Lower lobe of right lung (tissue), 2 donors: ENCODE measurements at places on chromosomes 11 and 22. TPM values are rescaled to one million over a fixed set of nuclear protein-coding genes. Genes with fewer than 3 reads are reported as not detected.

DNA sequence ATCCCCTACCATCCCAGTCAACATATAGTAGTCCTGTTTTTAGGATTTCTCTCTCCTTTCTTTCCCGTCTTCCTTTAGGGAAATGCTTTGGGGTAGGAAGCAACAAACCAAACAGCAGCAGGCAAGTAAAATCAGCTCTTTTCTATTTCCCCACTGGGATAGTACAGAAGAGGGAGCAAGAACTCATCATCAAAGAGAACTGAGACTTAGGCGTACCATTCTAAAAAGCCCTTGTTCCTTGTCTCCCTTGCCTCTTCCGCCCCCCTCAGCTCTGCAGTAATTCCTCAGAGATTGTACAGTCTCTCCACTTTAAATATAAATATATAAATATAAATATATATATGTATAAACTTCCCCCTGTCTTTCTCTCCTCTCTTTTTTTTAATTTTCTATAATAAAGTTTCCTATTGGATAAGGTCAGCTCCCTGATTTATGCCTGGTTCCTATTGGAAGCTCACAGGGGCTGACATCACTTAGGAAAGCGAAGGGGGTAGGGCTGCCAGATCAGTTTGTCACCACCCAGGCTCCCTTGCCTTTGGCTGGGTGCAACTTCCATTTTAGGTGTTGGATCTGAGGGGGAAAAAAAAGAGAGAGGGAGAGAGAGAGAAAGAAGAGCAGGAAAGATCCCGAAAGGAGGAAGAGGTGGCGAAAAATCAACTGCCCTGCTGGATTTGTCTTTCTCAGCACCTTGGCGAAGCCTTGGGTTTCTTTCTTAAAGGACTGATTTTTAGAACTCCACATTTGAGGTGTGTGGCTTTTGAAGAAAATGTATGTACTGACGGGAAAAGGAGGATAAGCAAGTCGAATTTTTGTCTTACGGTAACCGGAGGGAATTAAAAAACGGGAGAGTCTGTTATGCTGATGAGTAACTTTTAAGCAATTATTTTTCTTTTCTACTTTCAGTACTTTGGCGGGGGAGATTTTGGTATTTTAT is at the start of gene CTNND1:
Gene CTNND1, plus strand, starts transcription at position 502 of the 934 bp plus-strand sequence. CDS start 29,677 bp downstream, outside the sequence.
- H3K36me3 ChIP-seq, result no peaks in the 10 kb centered on the region
- H3K27ac ChIP-seq, result peak within 1 kb of the TSS; percentile 87
- H3K27me3 ChIP-seq, result no peaks in the 10 kb centered on the region

The LRRN4CL gene
- 3.4 TPM for total RNA-seq

GRCh38 chr22:43226377-43227238 is 39.7 kb upstream of the TTLL12 start:
- H3K36me3 ChIP-seq, result no peaks in the 10 kb centered on the region
- no peaks in the 10 kb centered on the region for H3K27me3 ChIP-seq

The RFPL3 gene
- total RNA-seq, result not detected

- no peak for DNase-seq
- no peak overlapping the region for H3K4me3 ChIP-seq
- H3K36me3 ChIP-seq, result peaks cover 93% of the 10 kb centered on the region
- H3K27me3 ChIP-seq, result no peaks in the 10 kb centered on the region
- no peaks in the 10 kb centered on the region for H3K4me1 ChIP-seq
These were observed 22.2 kb downstream of the SBF1 start for GRCh38 chr22:50452649-50453048.

DNA sequence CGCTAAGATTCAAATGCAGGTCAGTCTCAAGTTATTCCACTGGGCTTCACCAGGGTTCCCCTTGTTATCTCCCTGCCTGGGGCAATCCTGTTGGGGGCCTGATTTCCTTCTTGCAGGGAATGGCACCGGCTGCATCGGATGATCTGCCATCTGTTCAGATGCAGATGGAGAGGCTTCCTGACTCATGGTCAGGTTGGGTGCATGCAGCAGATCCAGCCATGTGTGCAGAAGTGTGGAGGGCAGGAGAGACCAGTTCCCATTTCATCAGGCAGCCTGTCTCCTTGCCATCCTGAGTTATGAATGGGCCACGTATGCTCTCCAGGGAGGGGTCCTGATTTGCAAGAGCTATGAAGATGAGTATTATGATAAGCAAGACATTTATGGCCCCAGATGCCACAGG is 161.2 kb upstream of the PLET1 start:
- no peak for DNase-seq
- H3K4me1 ChIP-seq, result no peaks in the 10 kb centered on the region
- H3K4me3 ChIP-seq, result no peak overlapping the region
- no peaks in the 10 kb centered on the region for H3K36me3 ChIP-seq

DNA sequence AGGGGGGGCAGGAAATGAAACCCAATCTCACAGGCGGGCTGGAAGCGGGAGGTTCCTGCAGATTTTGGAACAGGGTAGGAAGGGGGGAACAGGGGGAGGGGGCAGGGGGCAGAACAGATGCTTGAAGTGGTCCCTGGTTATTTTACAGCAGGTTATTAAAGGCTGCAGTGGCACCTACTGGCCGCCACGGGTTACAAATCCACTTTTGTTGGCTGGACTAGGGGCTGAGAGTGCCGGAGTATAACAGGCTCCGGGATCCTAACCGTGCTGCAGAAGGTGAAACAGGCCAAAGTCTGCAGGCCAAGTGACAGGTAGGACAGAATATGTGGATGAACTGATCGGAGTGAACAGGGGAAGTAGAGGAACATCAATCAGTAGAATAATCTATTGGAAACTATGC is 2.5 kb downstream of the ROBO3 start:
- peaks cover 58% of the 10 kb centered on the region for H3K4me1 ChIP-seq
- H3K27ac ChIP-seq, result no peak overlapping the region
- no peak overlapping the region for H3K4me3 ChIP-seq
- H3K27me3 ChIP-seq, result peaks cover 88% of the 10 kb centered on the region
- no peak for DNase-seq

- H3K4me3 ChIP-seq, result no peak overlapping the region
- no peak overlapping the region for H3K27ac ChIP-seq
- DNase-seq, result no peak
- H3K36me3 ChIP-seq, result no peaks in the 10 kb centered on the region
These were observed 108.1 kb downstream of the KIAA1671 start for GRCh38 chr22:25060522-25061071.

- no peak overlapping the region for H3K4me3 ChIP-seq
- no peak overlapping the region for H3K27ac ChIP-seq
- DNase-seq, result peak; percentile 65
- H3K4me1 ChIP-seq, result peaks cover 8% of the 10 kb centered on the region
These were observed 235.0 kb downstream of the MIAT start for GRCh38 chr22:26892166-26893041.

- H3K4me3 ChIP-seq, result no peak overlapping the region
- H3K36me3 ChIP-seq, result peaks cover 78% of the 10 kb centered on the region
- no peak for DNase-seq
- no peak overlapping the region for H3K27ac ChIP-seq
These were observed 13.1 kb downstream of the LARGE2 start for GRCh38 chr11:45935349-45936064.

The SCARF2 gene
- total RNA-seq, result 12.6 TPM

GRCh38 chr22:28029956-28030355 is 110.9 kb upstream of the PITPNB start:
- DNase-seq, result no peak
- no peak overlapping the region for H3K4me3 ChIP-seq
- H3K36me3 ChIP-seq, result peaks cover 6% of the 10 kb centered on the region

DNA sequence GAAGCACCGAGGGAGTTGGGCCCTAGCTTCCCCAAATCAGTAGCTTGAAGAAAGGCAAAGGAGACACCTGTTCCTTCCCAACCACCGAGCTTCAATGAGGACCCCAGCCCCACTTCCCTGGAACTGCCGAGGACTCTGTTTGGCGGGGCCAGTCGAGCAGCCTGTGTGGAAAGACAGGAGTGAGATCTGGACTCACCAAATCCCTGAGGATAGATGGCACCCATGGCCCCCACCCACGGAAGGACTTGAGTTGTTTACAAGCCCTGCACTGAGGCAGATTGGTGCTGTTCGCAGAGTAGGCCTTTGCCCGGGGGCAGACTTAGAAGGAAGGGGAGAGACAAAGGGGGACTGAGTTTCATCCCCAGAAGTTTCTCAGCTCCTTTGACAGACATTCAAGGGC is 64.6 kb downstream of the FEZ1 start:
- no peaks in the 10 kb centered on the region for H3K36me3 ChIP-seq
- no peak overlapping the region for H3K27ac ChIP-seq
- DNase-seq, result no peak
- H3K4me1 ChIP-seq, result no peaks in the 10 kb centered on the region

- DNase-seq, result peak; percentile 61
- no peak overlapping the region for H3K27ac ChIP-seq
- H3K4me1 ChIP-seq, result no peaks in the 10 kb centered on the region
These were observed 33.4 kb downstream of the FDX1 start for GRCh38 chr11:110463153-110463552.

The MYO7A gene
- 5.5 TPM for total RNA-seq

GRCh38 chr11:78156127-78156844 is 16.9 kb upstream of the ALG8 start:
- no peak overlapping the region for H3K4me3 ChIP-seq
- no peak for DNase-seq
- no peak overlapping the region for H3K27ac ChIP-seq
- no peaks in the 10 kb centered on the region for H3K36me3 ChIP-seq
- no peaks in the 10 kb centered on the region for H3K27me3 ChIP-seq
- no peaks in the 10 kb centered on the region for H3K4me1 ChIP-seq

DNA sequence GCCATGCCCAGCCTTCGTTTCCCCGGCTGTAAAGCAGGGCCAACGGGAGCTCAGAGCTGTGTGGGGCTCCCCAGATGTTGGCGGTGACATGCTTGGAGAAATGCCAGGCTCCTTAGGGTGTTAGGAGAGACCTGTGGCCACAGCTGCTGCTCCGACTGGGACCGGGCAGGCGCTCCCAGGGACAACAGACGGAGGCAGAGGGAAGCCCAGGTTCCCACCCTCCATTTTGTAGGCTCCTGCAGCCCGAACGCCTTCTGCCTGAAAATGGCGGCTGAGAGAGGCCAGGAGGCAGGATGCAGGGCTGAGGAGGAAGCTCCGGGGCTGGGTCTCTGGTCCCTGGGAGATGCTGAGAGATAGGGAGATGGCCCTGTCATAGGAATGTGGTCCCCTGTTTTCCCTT is 10.0 kb downstream of the CD6 start:
- H3K4me1 ChIP-seq, result peaks cover 6% of the 10 kb centered on the region
- no peak overlapping the region for H3K4me3 ChIP-seq
- H3K27me3 ChIP-seq, result no peaks in the 10 kb centered on the region

DNA sequence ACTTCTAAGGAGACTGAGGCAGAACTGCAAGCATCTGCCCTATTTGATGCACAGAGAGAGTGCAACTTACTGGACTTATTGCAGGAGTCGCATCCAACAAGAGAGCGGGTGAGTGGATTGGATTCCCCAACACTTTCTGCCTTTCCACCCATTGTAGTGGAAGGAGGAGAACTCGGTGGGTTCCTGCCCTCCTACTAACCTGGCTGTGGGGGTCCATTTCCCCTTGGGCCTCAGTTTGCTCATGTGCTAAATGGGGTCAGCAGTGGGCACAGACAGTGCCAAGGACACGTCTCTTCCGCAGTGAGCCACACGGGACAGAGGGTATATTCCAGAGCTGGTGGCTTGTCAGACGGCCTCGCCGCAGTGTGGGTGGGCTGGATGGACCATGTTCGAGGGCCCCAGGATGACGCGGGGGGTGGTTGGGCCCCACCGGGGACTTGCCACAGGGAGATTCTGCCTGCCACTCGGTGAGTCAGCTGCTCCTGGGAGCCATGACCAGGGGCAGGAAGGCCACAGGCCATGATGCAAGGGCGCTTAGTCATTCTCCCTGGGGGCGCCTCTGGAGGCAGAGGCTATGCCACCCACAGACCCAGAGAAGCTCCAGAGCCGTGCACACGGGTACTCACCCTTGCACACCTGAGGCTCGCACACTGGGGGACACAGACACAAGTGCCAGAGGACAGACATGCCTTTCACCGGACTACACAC is 8.2 kb downstream of the ALX4 start:
- peaks cover 22% of the 10 kb centered on the region for H3K4me1 ChIP-seq
- no peaks in the 10 kb centered on the region for H3K36me3 ChIP-seq
- no peak for DNase-seq
- H3K27ac ChIP-seq, result no peak overlapping the region

The C11orf97 gene
- 2.5 TPM for total RNA-seq

The ROM1 gene
- 5.6 TPM for total RNA-seq
